NCI-H1436 treated with DMSO at 0.1 percent for 48 hours (cell line): ENCODE measurements at places on chromosomes 12 and 14.
A peak's percentile ranks its signal among the peaks of the same experiment; 100 is the strongest.

- no peak for DNase-seq
Measured at GRCh38 chr12:3545121-3545796, 54.3 kb downstream of the PRMT8 start.

DNA sequence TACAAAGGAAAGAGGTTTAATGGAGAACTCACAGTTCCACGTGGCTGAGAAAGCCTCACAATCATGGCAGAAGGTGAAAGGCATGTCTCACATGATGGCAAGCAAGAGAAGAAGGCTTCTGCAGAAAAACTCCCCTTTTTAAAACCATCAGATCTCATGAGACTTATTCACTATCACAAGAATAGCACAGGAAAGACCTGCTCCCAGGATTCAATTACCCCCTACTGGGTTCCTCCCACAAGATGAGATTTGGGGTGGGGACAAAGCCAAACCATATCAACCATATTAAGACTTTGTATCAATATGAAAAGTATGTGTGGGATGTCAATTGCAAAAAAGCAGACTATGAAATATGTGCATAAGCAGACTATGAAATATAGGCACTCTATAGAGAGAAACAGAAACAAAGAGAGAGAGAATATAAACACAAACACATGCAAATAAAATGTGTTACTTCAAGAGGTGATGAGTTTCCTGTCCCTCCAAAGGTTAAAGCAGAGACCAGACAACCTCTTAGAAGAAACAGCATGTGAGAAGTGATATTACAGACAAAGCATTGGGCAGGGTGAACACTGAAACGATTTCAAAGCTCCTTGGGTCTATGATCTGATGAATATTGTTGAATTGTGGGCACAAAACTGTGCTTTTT lies 151.2 kb upstream of the KRR1 start:
- no peak for DNase-seq

- no peak for DNase-seq
Measured at GRCh38 chr12:122669397-122670070, 33.6 kb downstream of the HCAR2 start.

- DNase-seq: no peak
Measured at GRCh38 chr14:63875311-63875710, 22.5 kb downstream of the SYNE2 start.

DNA sequence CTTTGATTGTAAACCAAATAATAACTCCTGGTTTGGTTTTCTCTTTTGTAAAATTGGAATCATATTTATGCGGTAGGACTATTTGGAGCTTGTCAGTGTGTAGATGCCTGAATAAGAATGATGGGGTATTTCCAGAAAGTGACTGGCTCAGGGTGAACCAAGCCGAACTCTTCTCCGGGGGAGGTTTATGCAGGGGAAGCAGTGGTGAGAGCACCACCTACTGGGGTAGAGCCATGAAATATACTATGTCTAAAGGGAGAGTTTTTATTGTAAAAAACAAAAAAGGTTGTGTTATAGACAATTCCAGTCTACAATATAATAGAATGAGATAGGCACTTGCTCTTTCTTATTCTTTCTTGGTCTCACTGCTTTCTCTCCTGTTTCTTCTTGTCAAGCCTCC lies 222.9 kb upstream of the SLC16A7 start:
- no peak for DNase-seq

GRCh38 chr14:78308079-78308478 lies 137.9 kb downstream of the NRXN3 start:
- peak; percentile 78 for DNase-seq

- no peak for DNase-seq
Measured at GRCh38 chr14:91116913-91117588, 3.2 kb downstream of the DGLUCY start.

DNA sequence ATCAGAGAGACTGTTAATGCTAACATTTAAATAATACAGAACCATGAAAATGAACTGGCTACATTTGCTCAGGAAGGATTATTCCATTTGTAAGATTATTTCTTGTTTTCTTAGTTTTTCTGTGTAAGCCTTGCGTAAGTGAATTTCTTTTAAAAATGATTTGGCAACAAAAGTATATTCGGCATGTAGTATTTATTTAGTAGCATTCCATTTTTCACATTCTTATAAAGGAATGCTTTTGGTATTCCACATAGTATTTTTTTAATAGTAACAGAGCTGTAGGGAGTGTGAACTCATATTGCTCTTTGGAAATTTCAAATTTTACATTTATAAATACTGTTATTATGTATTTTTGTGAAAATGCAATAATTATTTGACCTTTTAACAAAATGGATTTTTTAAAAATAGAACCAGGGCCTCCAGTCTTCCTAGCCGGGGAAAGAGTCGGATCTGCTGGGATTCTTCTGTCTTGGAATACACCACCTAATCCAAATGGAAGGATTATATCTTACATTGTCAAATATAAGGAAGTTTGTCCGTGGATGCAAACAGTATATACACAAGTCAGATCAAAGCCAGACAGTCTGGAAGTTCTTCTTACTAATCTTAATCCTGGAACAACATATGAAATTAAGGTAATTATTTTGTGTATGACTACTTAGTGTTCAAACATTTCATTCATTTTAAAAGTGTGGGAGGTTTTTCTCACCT lies 1.2 kb downstream of the PTPRQ start:
- no peak for DNase-seq

- no peak for DNase-seq
Measured at GRCh38 chr12:93442411-93443340, 929 bp upstream of the UBE2N start.

DNA sequence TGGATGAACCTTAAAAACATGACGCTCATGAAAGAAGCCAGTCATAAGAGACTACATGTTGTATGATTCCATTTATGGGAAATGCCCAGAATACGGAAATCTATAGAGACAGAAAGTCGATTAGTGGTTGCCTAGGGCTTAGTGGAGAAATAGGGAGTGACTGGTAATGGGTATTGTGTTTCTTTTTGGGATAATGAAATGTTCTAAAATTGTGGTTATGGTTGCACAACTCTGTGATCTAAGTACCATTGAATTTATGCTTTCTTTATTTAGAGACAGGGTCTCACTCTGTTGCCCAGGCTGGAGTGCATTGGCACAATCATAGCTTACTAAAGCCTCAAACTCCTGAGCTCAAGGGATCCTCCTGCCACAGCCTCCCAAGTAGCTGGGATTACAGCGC lies 8.0 kb downstream of the RBMS2 start:
- DNase-seq: no peak

GRCh38 chr12:96988919-96989318 lies 81.9 kb downstream of the NEDD1 start:
- no peak for DNase-seq

- DNase-seq: no peak
Measured at GRCh38 chr12:91900971-91901370, 244.7 kb downstream of the BTG1 start.

DNA sequence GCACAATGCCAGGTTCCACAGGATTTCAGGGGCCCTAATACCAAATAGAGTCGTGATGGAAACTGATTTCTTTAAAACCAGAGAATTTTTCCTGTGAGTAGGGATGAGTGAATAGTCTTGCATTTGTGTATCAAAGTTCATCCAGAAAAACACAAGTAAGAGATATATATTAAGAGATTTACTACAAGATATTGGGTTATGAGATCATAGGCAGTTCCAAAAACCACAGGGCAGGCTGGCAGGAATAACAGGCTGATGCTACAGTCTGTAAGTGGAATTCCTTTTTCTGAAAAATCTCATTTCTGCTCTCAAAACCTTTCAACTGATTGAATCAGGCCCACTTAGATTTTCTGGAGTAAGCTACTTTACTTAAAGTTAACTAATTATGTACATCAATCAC lies 1756.2 kb upstream of the SEL1L start:
- DNase-seq: no peak

DNA sequence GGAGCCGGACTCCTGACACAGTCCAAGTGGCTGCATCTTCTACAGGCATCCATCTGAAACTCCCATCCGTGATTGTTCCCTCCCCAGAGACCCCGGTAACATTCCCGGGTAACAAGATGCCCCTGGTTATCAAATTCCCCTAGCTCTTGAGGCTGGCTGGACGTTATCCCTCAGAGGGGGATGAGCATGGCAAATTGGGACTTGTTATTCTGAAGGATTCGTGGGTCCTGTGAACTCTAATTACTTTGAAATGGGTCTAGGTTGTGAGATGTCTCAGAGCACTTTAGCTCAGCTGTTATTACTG lies 642 bp upstream of the PAN2 start:
- no peak for DNase-seq

DNA sequence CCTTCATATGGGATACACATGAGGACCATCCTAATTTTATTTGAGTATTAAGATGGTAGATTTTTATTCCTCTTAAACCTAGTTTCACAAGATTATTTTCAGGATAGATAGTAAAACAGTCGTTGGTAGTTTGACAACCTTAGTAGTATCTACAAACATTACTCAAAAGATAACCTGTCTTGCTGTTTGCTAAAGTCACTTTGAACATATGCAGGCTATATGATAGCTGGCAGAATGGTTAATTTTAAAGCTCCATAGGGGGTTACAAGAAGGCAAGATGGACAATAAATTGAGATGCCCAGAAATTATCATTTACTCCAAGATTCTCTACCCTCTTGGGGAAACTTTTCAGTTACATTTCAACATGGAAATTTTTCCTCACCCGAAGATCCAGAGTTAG lies 525.7 kb downstream of the SOX5 start:
- DNase-seq: no peak

DNA sequence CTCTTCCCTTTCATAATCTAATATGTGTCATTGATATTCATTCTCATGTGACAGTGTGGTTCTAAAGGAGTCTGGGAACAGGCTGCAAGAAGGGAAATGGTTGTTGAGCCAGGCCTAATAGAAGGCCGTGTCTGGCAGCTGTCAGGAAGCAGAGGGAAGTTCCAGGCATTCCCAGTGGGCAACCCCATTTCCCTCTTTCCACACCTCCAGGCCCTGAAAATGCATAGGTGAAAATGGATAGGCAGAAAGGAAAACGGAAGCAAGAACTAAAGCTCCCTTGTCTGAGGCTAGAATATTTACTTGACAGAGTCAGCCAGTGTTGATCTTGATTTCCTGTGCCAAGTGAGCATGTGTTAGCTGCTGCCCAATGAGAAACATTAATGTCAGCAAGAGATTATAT lies 97.7 kb downstream of the PPM1A start:
- DNase-seq: no peak

DNA sequence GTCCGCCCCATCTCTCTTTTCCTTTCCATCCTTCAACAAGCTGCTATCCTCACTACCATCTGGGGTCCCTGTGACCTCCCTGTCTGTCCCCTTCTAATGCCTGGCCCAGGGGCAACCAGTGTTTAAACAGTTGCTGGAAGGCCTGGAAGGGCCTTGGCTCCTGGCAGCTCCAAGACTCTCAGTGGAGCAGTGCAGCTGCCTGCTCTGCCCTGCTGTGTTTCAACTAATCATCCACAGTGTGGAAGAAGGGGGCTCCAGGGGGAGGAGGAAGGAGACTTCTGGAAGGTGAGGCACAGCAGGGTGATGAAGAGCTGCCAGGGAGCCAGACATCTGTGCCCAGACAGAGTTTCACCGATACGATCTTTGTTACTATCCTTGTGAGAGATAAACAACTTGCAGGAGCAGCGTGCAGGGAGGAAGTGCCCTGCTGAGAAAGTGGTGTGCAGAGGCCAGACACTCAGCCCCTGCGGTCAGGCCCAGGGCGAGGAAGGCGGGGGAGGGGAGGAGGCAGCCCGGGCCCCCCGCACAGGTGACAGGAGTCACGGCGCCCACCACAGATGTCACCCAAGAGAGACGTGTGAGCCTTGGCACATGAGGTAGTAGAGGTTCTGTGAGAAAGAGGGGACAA lies 1061.8 kb downstream of the BCL11B start:
- DNase-seq: no peak

DNA sequence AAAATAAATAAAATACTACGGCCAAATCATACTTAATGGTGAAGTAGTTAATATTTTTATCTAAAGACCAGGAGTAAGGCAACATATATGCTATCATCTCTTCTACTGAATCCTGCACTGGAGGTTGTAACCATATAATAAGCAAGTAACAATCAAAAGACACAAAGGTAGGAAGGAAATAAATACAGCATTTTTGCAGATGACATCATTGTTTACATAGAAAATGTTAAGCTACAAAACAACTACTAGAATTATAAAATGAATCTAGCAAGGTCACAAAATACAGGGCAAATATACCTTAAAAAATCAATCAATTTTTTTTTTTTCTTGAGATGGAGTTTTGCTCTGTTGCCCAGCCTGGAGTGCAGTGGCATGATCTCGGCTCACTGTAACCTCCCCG lies 51.6 kb upstream of the BDKRB2 start:
- DNase-seq: no peak

DNA sequence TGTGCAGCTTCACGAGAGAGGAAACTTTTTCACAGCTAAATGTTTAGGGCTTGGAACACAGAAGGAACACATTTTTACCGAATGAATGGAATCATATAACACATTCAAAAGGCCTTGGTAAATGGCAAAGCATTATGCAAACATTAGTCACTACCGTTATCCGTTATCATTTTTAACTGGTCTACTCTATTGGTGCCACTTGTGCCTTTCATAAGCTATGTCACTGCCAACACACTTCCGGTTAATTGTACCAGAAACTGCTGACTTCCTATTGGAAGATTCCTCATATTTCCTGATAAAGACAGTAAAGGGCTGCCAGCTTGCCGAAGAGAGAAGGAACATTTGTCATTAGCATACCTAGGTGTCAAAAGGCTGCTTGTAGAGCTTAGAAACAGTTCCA lies 169.2 kb downstream of the APAF1 start:
- peak; percentile 10 for DNase-seq
